Anterior cingulate cortex (tissue), 58 donors: ENCODE measurements at places on chromosomes 3 and 15.

DNA sequence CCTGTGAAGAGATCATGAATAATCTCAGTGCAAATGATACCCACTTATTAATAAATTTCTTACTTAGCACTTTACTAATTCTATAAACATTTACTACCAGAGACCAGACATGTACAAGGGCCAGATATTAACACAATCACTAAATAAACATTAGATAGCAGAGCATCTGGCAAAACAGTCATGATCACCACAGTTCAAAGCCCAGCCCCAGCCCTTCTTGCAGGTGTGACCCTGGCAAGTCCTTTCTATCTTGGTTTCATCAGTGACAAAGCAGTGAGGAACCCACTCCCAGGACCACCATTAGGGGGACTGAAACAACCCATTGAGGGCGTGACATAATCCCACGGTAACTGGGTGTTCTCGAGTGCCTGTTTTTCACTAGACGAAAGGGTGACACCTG, 11.6 kb downstream of the ZXDC start:
- no peak for DNase-seq

DNA sequence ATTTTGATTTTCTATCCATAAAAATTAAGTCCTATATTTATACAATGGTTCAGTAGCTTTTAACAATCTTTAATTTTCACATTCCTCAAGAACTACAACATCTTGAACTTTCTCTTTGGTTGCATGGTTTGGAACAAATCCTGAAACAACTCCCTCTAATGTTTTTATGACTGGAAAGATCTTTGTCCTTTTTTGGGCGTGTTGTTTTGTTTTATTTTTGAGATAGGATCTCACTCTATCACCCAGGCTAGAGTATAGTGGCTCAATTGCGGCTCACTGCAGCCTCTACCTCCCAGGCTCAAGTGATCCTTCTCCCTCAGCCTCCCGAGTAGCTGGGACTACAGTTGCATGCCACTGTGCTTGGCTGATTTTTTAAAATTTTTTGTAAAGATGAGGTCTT, 4.0 kb downstream of the STX19 start:
- no peak for DNase-seq

- no peak for DNase-seq
These were observed 34.5 kb downstream of the P3H2 start for GRCh38 chr3:190086191-190086590.

- no peak for DNase-seq
These were observed 13.3 kb downstream of the SEMA3G start for GRCh38 chr3:52431459-52432223.

GRCh38 chr3:13367728-13368127, 52.4 kb downstream of the NUP210 start:
- no peak for DNase-seq

DNA sequence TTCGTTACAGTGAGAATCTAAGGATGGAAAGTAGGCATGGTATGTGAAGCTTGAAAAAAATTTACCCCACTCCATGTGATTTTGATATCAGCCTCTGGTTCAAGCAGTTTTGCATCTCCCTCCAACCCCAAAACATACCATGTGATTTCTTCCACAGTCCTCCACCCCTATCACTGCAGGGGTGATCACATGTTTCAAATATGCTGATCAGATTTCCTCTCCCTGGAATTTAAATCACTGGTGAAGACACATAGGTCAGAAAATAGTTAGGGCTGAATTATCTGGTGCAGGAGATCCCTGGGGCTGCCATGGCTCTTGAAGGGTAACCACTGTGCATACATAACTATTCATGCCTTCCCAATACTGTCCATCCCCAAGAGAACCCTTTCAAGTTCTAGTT, 119.7 kb upstream of the THRB start:
- no peak for DNase-seq

DNA sequence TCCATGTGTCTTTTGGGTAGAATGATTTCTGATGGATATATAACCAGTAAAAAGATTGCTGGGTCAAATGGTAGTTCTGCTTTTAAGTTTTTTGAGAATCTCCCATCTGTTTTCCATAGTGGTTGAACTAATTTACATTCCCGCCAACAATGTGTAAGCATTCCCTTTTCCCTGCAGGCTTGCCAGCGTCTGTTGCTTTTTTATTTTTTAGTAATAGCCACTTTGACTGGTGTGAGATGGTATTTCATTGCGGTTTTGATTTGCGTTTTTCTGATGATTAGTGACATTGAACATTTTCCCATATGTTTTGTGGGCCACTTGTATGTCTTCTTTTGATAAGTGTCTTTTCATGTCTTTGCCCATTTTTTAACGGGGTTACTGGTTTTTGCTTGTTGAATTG, 36.3 kb upstream of the MB21D2 start:
- no peak for DNase-seq

DNA sequence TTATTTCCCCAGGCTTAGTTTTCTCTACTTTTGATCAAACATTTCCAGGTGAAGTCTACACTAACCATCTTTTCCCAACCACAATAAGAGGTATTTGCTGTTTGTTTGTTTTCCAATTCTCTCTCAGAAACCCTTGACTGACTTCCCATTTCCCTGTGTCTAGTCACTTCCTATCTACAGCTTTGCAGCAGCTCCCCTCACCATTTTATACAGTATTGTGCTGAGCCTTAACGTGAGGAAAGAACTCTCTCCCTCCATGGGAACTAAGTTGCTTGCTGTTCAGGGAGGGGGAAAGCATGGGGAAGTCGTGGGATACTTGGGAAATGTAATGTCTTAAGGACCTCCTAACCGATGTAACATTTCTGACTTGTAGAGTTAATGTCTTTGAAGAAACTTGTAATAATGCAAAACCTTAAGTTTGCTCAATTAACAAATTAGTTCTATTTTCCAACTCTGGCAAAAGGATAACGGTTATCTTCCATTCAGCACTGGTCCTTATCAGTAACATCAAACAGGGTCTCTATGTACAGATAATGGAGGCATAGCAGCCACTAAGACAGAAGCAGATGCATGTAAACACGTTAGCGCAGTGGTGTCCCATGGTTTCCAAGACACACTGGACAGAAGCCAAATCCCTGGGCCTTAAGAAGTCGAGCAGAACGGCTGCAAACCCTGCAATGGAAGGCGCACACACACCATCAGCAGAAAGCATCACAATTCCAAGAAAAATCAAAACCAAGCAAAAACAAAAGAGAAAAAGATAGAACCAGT, 39.7 kb downstream of the NPTN start:
- no peak for DNase-seq

DNA sequence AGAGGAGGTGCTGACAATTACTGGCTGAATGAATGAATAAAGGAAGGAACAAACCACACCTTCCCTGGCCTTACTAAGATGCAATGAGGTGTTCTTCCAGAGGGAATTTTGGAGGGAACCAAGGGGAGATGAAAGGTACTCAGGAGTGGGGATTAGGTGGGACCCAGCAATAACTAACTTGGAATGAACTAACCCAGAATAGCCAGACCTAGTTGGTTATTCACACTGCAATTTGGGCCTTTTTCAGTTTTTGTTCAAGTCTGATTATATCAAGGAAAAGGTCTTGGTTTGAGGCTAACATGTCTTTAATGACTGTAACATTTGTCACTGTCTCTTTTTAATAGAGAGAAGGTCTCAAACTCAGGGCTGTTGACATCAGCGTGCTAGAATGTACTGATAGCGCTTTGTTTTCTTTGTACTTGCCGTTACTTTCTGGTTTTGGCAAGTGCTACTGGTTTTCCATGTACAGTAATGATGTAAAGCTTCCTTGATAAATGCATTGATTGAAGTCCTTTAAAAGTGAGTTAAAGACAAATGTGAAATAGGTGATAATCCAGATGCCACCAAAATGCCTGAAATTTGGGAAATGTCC, 3.2 kb upstream of the PLXND1 start:
- no peak for DNase-seq

GRCh38 chr3:111311126-111311525, 230.9 kb upstream of the CD96 start:
- DNase-seq: no peak

- peak; percentile 49 for DNase-seq
These were observed 115.3 kb downstream of the POLR2M start for GRCh38 chr15:57821826-57822225.

GRCh38 chr3:177449360-177450006, 252.2 kb upstream of the TBL1XR1 start:
- DNase-seq: no peak

DNA sequence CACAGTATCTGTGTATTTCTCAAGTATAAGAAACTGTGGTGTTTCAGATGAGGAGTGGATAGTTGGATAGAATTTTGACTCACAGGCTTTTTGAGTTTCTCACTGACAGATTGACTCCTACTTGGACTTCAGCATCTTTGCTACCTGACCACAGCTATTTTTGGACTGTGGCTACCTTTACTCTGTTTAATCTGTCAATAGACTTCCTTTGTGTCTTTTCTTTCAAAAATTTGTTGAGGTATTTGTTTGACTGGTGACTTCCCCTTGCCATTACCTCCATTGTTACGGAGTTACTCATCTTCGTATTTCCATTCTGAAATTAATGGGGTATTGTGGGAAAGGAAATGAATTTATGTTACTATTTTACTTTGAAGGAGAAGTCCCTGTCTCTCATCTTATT, 123.8 kb downstream of the AGBL1 start:
- no peak for DNase-seq

DNA sequence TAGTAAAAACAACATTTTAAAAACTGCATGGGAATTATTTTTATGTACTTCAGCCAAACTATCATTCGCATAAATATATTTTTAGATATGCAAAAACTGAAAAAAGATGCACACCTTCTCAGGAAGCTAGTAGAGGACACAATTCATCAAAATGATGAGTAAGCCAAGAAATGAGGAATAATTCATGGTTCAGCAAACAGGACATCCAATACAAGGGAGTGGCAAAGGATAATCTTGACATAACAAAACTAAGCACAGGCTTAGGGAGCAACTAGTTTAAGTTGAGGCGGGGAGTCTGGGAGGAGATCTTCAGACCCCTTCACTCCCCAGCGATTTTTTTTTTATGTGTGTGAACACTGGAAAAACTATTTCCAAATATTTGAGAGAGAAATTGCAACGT, 93.7 kb downstream of the ZNF280D start:
- DNase-seq: no peak

DNA sequence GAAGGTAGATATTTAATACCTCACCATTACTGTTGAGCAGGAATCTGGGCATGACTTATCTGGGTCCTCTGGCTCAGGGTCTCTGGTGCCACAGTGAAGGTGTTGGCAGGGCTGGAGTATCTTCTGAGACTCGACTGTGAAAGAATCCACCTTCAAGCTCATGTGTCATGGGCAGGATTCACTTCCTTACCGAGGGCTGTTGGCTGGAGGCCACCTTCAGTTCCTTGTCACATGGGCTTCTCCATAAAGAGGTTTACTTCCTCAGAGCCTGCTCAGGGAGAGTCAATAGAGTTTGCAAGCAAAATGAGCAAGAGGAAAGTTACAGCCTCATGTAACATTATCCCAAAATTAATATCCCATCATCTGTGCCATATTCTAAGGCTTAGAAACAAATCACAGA, 459.5 kb downstream of the NR2F2 start:
- DNase-seq: no peak

DNA sequence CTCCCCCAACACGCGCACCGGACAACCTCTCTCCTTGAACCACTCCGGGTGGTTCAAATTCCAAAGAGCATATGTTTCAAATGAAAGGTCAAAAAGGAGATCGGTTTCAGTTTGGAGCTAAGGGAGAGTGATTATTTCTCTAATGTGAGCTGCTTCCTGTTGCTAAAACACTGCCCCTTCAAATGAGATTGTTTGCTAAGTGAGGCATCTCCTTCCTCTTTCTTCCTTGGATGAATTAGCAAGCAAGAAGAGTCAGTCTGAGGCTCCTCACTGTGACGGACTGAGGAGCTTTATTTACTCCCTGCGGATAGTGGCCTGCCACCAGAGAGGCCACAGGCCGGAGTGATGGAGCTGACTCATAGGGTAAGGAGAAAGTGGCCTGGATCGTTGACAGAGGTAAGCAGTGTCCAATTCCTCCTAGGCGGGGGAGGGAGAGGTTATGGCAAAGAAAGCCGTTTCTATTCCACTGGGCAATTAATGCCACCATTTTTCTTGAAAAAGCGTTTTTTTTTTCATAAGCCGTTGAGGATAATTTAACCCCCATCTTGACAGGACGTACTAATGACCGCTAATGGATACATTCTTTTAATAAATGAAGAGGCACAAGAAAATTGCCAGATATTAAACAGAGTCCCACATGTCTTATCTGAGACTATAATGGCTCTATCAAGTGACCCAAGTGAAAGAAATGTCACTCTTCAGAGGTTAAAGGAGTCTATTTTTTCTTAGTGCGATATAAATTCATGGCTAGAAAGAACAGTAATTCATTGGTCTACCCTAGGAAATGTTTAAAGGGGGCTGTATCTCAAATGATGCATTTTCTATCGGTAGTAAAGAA, 167.0 kb upstream of the ANKRD28 start:
- no peak for DNase-seq

DNA sequence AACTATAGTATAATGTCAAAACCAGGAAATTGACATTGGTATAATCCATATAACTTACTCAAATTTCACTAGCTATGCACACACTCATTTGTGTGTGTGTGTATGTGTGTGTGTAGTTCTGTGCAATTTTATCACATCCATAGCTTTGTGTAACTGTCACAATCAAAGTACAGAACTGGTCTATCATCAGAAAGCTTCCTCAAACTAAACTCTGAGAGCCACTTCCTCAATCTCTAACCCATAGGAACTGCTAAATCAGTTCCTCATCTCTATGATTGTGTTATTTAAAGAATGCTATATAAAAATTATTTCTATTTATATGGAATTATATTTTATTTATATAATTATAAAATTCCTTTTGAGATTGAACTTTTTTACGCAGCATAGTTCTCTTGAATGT, 18.1 kb downstream of the LNP1 start:
- no peak for DNase-seq

GRCh38 chr3:169868369-169868768, 1.4 kb downstream of the LRRC31 start:
- no peak for DNase-seq
